ENCODE measurements at places on chromosomes 6 and 20. TPM values are rescaled to one million over a fixed set of nuclear protein-coding genes. Genes with fewer than 3 reads are reported as not detected.
A peak's percentile ranks its signal among the peaks of the same experiment; 100 is the strongest.

DNA sequence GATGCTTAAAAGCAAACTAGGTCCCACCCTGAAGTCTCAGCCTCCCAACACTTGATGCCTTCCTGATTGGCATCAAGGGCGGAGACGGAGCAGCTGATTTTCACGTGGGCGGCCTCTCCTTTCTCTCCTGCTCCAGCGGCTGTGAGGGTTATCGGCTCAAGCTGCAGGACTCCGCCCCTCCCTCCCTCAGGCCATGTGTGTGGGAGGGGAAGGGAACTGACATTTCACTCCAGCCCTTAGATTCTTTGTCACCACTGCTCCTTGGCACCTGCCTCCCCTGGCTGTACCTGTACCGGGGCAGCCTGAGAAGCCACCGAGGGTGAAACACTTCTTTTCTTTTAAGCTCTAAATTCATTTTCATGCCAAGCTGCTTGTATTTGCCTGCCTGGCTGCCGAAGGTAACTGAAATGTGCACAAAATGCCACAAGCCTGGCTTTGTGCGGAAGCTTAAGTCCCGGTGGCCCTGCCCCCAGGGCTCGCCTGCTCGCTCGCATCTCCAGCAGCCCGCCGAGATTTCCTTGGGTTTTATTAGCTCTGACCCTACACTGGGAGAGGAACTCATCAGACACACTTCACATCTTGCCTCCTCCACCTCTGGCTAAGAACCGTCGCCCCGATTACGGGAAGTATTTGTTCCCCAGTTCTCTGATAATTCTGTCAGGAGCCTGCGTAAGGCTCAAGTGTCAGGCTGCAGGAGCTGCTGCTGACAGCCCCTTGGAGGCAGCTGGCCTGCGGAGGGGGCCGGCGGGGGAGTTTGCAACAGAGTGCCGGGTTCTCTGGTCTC is 9.6 kb upstream of the CPNE5 start:
- DNase-seq, result no peak

DNA sequence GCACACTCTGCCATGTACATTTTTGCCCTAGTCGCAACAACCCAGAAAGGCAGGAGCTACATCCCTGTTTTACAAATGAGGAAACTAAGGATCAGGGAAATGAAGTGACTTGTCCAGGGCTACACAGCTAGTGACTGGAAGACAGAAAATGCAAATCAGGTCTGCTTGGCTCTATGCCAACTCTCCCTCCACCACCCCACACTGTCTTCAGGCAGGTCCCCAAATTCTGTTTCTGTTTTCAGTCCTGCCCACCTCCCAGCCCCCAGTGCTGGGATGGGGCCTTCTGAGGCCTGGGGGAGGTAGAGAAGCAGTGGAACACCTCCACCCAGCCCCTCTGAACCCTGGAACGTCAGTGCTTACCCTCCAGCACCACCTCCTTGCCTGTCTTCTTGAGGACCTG is 5.1 kb downstream of the SNTA1 start:
- no peak for DNase-seq

GRCh38 chr20:32278199-32278643 is 770 bp downstream of the KIF3B start:
- no peak for DNase-seq

Gene PTPRK
- total RNA-seq, result 13.4 TPM

DNA sequence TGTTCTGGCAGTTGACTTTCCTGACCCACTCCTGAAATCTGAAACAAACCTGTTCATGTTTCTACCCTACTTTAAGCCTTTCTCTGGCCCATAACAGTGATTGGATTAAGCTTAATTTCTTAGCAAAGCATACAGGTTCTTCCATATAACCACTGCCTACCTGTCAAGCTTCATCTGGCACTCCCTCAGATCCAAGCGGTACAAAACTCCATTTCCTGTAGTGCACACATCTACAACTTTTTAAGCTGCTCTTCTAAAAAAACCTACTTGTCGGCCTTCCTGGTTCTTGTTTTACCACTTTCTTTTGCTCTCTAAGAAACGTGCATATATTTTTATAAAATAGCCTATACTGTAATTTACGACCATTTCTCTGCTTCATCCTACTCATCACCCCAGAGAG is 916 bp upstream of the PPP1R11 start:
- no peak for DNase-seq

Gene SOX12
- total RNA-seq, result 13.1 TPM

Gene OVOL2
- total RNA-seq, result not detected

DNA sequence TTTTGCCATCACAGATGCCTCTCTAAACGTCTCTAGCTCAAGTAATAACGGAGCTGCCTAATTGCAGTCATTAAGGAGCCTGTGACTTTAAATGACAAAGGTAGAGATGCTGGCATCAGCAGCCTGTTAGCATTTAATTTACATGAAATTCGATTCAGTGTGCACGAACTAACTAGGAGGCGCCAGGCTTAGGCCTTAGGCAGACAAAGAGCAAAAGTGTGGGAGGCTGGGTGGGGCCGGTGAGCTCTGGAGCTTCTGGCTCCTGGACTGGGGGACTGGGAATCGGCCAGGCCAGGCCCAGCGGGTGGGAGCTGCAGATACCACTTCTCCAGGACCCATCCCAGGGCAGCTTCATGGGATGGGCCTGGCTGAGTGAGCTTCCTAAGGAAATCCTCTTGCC is 170.0 kb upstream of the AGPAT4 start:
- DNase-seq, result no peak

DNA sequence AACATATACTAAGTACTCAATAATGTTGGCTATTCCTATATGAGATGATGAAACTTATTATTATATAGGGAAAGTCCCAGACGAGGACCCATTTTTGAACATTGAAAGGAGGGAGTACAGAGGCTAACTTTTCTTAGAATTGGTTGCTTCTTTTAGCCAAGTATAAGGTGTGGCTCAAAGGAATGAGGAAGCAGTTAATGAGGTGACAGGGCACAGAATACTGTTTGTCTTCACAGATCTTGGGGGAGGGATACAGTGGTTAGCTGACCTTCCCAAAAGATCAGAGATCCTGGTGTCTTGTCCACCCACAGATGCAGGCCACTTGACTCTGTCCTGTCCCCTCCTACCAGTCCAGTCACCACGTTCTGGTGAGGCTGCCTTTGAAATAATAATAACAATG is 67.8 kb upstream of the EPB41L1 start:
- no peak for DNase-seq

Gene RHAG
- total RNA-seq, result not detected

DNA sequence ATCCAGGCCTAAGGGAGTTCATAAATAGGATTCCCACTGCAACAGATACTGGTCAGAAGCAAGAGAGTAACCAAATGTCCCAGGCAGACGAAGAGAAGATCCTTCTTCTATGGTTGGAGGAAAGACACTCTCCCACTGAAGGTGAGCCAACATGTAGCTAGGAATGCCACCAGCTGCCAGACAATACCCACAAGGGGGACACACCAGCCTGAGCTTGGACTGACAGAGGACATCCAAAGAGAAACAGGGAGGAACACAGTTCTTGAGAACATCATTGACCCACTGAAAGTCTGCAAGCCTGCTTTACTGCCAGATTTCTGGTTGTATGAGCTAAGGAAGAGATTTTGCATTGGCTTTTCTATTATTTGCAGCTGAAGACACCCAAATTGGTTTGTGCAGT is 80.1 kb downstream of the PXDC1 start:
- no peak for DNase-seq

DNA sequence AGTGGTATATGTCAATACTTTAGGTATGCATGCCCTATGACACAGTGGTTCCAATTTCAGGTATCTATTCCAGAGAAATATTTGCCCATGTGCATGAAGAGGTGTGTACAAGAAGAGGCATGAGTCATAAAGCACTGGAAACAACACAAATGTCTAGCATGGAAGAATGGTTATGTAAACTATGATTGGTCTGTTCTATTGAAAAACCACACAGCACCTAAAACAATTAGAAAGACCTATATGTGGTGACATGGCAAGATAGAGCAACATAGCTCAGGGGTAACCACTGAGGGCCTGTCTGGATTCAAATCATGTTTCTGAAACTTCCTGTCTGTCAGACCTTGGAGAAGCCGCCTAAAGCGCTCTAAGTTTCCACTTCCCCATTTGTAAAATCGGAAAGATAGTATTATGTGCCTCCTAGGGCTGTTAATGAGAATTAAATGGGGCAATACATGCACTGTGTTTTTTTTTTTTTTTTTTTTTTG is 76.0 kb upstream of the SHLD1 start:
- DNase-seq, result peak; percentile 8

DNA sequence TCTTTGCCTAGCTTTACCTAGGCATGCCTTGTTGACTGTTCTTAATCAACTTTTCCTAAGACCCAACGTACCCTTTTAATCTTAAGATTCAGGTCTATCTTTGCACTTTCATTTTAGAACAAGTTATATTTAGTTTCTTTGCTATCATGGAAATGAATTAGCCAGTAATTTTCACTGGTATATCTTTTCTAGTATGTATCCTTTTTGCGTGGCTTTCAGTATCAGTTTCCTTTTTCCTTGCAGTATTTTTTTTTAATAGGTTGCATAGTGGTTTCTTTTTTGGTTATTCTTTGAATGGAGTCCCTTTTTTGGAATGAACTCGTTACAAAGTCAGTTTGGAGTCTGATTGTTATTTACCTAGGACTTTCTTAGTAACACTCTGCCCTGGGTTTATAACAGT is 7.3 kb downstream of the ANKEF1 start:
- no peak for DNase-seq

GRCh38 chr20:22499515-22500166 is 84.7 kb downstream of the FOXA2 start:
- no peak for DNase-seq

DNA sequence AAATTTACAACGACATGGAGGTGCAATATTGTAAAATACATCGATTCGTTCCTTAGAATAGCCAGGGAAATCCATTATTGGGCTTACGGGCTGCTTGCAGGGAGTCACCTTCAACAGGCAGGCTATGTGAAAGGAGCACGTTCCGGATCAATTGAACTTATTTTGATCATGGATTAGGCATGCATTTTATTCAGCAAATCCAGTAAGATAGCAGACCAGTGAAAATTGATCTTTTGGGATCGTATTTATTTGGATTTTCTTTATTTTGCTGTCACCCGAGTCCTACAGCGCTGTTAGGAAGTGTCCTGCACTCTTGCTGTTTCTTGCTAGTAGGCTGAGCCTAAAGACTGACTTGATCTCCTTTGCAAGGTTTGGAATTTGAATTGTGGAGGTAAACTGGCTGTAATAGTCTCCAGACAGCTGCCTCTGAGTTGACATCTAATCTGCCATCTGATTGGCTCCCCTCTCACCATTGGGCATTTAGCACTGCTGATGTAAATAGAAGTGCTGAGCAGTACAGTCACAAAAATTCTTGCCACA is 3.0 kb downstream of the ARID1B start:
- DNase-seq, result peak; percentile 55

DNA sequence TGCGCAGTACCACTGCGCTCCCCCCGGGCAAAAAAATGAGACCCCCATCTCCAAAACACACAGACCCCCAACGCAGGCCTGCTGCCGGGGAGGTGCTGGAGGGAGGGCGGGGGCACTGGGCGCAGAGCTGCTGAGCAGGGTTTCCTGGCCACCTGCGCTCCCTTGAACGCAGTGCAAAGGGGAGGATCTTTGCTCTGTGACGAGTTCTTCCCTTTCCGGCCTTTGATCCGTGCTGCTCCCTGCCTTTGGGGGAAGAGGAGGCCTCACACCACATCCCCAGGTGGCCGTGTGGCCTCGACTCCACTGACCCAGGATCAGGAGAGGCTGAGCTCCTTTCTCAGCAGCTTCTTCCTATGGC is 8.9 kb upstream of the COL20A1 start:
- DNase-seq, result no peak

Gene PKIB
- total RNA-seq, result 0.62 TPM

Gene GATA5
- total RNA-seq, result not detected

Gene NAA20
- total RNA-seq, result 118 TPM

Gene RPRD1B
- 42.7 TPM for total RNA-seq

GRCh38 chr20:63114693-63115311 is 101.1 kb downstream of the YTHDF1 start:
- DNase-seq, result no peak

GRCh38 chr20:2538356-2538755 is 2.0 kb downstream of the TMC2 start:
- DNase-seq, result no peak

Gene COL9A3
- 1.0 TPM for total RNA-seq

Gene CLPSL1
- total RNA-seq, result not detected

GRCh38 chr20:32513031-32513866 is 71.9 kb downstream of the NOL4L start:
- no peak for DNase-seq

- DNase-seq, result no peak
Measured at GRCh38 chr20:62661647-62662046, 19.3 kb downstream of the SLCO4A1 start.

DNA sequence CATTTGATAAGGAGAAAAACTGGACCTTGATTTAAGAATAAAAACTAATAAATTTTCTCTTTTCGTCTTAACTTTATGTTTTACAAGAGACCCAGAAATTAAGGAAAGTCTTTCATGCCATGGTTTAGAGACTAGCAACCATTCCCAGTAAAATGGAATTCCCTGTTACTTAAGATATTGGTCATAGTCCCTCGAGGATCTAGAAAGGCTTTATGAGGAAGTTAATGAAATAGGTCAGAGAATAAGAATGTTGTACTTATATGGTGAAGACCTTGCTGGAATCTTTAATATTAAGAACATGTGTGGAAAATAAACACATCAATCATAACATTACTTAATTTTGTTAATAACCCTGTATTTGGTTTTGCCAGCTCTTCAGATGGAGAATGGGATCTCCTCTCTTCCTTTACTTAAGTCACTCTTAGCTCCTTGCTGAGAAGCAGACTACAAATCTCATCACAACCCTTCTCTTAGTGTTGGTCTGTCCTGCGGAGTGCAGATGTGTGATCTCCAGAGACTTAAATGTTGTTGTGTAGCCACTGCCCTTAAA is 382.9 kb downstream of the QKI start:
- no peak for DNase-seq

Gene COL20A1
- total RNA-seq, result 0.08 TPM

Gene CGA
- not detected for total RNA-seq

DNA sequence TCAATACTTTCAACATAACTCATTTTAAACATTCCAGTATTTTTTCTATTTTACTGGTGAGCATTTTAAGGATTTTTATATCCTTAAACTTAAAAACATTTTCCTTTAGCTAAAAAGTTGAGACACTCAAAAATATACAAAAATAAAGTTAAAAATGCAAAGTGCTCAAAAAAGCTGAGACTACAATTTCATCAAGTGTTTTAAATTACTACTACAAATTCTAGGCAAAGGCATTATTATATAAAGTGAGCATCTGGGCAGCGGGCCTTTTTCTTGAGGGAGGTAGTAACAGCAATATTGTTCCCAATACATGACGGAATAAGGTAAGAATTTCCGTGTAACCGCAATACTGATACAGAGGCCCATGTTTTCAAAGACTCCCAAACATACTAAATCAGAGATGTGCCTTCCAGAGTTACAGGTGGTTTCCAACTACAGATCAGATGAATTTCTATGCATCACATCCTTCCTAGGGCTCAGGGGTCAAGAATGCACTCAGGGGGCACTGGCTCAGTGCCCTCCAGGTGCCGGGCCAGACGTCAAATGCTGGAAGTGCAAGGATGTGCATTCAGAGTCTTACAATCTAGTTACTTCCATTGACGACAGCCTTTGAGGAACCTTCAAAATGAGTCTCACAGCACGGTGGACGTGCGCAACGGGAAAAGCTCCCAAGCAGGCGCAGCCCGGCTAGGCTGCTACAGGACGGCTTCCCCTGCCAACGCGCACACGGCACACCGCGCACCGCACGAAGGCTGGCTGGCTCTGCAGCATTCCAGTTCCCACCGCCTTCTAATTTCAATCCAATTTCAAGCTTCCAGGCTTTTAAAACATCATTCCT is 1.7 kb downstream of the PHF10 start:
- DNase-seq, result peak; percentile 42

All from activated naive CD8-positive, alpha-beta T cell treated with anti-CD3 and anti-CD28 coated beads for 36 hours (primary cell).